ENCODE measurements at places on chromosomes 6 and 20.
A peak's percentile ranks its signal among the peaks of the same experiment; 100 is the strongest.

DNA sequence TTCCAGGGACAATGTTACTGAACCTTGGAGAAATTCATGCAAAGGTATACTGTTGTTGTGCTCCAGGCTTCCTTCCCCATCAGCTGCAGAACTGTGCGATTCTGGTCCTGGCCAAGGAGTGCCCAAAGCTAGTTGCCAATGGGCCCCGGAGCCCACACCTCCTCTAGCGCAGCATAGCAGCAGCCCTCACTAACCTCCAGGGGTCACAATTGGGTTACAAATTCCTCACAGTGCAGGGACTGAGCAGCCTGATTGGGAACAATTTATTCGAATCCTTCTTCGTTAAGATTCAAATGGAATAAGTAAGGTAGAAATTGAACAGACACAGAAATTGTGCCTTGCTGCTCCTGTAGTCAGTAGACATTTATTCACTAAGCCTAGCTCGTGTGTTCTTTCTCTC lies 284.9 kb downstream of the PRKN start:
- DNase-seq: no peak

DNA sequence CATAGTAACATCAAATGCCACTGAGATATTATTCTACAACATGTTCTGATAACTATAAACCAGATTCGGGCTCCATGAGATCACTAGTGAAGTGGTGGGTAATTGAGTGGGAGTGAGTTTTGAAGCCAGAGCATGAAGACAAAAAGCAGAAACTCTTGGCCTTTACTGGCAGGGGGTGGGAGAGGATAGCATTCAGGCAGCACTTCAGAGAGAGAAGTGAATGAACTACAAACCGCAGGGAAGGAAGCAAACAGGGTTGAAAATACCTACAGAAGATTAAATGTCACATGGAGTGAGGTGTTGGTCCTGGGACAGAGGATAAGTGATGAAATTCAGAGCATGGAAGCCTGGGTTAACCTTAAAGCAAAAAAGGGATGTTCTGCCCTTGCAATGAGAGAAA lies 250.0 kb downstream of the EPM2A start:
- no peak for DNase-seq

DNA sequence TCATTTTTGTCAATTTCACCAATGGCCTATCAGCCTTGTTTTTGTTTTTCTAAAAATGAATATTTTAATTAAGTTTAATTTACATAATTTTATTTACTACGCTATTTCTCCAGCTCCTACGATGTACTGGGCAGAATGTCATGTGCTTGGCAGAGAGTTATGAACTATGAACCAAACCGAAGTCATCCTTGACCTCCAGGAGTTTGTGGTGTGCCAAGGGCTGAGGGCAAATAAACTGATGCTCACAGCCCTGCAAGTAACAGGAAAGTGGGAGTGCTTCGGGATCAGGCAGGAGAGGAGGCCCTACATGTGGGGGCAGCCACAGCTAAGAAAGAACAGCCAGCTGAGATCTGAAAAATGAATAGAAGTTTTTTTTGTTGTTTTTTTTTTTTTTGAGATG lies 38.6 kb downstream of the ZNF217 start:
- DNase-seq: no peak

DNA sequence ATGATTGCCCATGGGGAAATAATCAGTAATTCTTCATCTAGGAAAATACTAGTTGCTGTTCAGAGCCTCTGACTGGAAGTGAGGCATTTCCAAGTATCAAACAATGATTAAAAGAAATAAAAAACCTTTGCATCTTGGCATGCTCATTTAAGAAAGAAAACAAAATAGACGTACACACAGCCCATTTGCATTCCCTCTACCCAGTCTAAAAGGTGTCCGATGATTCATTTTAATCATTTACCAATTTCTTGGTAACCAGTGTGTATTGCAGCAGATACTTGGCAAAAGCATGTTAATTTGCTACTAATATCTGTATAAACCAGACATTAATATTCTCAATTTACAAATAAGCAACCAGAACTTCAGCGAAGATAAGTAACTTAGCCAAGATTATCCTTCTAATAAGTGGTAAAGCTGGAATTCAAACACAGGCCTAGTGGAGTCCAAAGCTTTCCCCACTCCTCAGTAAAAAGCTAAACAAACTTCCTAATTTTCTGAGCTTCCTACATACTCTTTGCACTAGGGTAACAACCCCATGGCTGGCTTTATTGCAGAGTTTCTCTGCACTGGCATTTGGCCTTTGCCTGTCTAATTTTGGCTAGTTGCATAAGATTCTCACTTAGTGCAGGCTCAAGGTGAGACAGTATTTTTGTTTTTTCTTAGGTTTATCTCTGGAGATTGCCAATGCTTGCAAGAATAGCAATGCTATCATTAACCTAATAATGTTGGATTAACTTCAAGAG lies 338.1 kb downstream of the PRKN start:
- no peak for DNase-seq

GRCh38 chr20:516799-517198 lies 26.8 kb downstream of the CSNK2A1 start:
- no peak for DNase-seq

DNA sequence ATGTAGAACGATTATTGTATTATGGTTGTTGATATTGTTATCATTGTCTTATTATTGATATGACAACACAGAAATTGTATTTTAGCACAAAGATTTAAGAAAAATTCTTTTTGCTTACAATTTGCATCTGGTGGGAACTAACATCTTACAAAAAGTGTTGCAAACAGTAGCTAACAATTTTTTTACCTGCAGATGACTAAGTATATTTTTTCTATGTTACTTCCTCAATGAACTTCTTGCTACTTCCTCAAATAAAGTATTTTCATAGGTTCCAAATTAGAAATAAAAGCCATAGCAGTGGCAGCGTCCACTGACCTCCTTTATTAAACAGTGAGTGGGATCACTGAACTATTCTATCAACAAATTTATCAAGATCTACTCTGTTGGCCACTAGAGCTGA lies 847.0 kb downstream of the PHF3 start:
- no peak for DNase-seq

DNA sequence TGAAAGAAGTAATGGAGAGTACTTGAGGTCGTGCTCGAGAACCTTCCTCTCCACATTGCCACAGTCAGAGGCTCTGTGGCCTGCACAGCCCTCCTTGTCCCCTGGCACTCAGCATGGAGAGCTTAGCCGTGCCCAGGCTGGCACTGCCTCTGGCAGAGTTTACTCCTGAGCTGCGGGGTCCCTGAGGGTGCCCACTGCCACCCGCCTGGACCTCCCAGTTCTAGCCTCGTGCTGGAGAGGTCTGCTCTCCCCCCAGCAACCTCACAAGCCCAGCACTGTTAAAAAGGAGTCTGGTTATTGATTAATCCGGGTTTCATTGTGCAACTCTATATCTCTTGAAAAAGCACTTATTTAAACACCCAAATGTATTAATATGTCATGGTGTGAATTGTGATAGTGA lies 226.8 kb downstream of the TMEM242 start:
- no peak for DNase-seq

GRCh38 chr6:111971866-111972532 lies 81.9 kb upstream of the CCN6 start:
- no peak for DNase-seq

DNA sequence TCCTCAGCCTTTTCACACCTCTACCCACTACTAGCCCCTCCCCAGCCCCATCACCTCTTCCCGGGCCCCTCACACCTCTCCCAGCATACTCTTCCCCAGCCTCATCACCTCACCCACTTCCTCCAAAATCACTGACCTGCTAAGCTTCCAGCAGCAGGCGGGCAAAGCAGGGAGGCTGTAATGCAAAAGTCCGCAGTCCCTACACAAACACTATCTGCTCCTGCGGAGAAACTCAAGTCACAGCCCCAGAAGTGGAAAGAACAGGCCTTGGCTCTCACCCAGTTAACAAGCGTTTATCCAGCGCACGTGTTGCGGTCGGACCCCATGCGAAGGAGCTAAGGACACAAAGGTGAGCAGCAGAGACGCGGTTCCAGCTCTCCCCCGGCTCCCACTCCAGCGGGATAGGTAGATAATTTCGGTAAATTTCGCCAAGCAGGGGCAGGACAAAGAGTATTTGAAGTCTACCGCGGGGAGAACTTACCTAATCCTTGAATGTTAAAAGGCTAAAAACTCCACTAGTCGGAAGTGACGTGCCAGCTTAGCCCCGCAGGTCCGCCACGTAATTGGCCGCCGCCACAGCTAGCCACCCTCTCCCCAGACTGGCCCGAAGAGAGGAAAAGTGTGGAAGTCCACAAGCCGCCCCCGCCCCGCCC lies 728 bp upstream of the TRIM39 start:
- DNase-seq: peak; percentile 78

- no peak for DNase-seq
These were observed 31.9 kb upstream of the EIF2S2 start for GRCh38 chr20:34143951-34144350.

Data from activated naive CD4-positive, alpha-beta T cell treated with Interleukin-2 at 50 U/mL for 16 hours (primary cell).